Vagina (tissue), 2 donors: ENCODE measurements at places on chromosomes 4 and X.

DNA sequence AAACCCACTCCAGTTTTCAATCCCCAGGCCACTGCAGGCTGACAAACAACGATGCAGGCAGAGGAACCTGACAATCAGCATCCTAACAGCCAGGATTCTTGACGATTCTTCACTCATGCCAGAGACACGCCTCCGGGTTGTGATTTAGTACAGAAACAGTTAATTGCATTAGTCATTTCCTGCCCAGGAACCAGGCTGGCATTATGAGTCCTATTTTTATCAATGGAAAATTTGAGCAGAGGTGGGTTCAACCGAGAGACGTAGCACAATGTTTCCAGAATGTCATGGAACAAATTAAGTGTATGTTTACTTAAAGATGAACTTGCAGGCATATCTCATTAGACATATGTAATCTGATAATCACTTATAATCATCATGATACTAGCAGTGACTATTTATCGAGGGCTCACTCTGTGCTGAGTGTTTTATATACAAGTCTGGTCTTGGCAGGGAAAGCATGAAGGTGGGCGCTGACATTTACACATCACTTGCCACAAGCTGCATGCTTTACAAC lies 159.7 kb downstream of the NSUN7 start:
- DNase-seq = no peak

GRCh38 chrX:22392133-22392948 lies 119.6 kb downstream of the CBLL2 start:
- DNase-seq = no peak

GRCh38 chrX:11641349-11642065 lies 24.2 kb downstream of the ARHGAP6 start:
- no peak for DNase-seq

DNA sequence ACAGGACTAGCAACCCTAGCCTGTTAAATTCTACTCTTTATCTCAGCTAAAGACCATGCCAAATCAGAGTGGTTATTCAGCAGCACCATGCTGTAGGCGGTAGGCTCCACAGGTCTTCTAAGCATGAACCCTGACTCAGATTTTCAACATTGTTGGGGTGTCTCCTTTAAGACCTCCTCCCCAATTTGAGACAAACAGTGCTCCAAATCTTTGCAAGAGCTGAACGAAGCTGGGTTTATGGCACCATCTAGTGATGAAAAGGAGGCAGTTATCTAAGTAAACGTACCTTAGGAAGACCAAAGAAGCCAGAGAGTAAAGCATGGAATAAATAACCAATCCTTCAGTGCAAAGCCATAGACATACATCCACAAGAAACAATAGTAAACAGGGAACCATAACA lies 334.5 kb upstream of the SLC7A11 start:
- no peak for DNase-seq

DNA sequence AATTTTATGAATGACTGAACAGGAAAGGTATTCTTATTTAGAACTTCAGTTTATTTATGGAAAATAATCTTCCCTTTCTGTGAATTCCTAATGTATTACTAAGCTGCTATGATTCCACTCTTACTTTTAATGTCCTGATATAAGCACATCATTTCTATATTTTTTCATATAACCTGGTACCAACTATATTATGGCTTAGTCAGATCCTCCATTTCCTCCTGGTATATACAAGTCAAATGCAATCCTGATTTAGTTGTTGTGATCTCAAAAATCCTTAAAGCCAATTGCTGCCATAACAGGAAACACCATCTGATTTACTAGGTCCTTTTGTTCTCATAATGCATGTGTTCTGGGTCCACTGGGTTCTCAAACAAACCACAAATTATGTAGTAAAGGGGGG lies 26.8 kb downstream of the TRMT2B start:
- DNase-seq = no peak
